ENCODE measurements at places on chromosomes 3 and 15.
A peak's percentile ranks its signal among the peaks of the same experiment; 100 is the strongest.

DNA sequence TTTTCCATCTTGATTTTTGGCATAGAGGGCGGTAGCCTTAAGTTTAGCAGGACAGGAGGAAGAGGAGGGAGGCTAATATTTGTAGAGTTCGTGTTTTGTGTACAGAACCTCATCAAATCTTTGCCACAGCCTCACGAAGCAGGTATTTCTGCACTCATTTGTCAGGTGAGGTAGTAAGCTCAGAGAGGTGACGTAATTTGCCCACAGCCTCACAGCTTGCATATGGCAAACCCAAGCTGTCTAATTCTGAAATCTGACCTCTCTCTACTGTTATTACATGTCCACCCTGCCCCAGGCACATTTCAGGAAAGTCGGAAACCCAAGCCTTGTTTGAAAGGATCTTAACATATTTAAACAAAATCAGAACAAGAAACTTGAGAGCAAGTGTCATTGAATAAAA lies 91.1 kb upstream of the TPM1 start:
- DNase-seq = no peak

- DNase-seq = no peak
These were observed 49.7 kb downstream of the CCK start for GRCh38 chr3:42216302-42216701.

GRCh38 chr15:95840004-95840403 lies 490.5 kb upstream of the NR2F2 start:
- DNase-seq = no peak

- no peak for DNase-seq
These were observed 148.6 kb upstream of the CDIN1 start for GRCh38 chr15:36430726-36431265.

GRCh38 chr3:173109143-173109542 lies 31.9 kb downstream of the SPATA16 start:
- no peak for DNase-seq

DNA sequence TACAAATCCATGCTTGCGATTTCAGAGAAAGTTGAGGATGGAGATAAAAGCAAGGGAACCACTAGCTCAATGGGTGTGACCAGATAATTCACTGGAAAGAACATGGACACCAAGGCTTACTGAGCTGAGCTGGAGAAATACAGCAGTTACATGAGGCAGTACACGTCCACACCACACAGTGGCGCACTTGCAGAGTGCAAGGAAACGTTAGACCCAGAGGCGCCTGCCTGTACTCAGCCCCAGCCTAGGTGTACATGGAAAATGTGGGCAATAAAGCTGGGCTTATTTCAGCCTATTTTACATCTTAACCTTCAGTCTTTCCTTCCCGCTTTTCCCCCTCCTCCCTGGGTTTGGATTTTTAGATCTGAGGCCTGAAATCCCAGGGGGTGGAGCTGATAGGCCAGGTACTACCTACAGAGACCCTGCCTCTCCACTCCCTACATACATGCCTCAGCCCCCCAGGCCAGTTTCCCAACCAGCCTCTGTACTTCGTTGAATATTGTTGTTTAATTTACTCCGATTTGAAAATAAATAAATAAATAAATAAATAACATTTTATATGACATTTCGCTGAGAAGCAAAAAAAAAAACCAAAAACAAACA lies 60.1 kb downstream of the PCOLCE2 start:
- DNase-seq = peak; percentile 8

DNA sequence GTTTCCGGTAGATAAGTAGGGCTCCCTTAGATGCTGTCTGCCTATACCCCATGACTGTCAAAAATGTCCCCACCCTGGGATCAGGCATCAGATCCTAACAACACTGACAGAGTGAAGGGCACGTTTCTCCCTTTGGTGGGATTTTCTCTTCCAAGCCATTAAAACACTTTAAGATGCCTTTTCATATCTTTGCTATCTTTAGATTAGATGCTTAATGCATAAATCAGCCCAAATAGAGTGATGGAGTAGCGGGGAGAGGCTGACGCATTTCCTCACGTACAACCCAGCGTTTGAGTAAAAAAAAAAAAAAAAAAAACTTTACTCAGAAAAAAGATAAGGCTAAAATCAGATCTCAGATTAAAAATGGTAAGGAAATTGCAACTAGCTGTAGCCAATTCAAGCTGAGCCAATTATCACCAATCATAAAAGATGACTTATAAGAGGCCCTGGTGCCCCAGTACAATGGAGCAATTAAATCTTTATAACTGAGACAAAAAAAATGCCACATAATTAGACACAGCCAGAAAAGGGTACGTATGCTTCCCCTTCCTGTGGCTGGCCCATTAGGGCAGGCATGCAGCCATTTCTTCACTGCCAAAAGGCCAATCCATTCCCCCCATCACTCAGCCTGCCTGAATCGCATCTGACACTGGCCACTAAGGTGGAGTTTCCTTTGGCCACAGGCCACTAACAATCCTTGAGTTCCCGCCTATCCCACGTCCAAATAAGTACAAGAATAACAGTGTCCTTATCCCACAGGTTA lies 45.0 kb downstream of the RFTN1 start:
- no peak for DNase-seq

- DNase-seq = no peak
These were observed 353.2 kb downstream of the AGBL1 start for GRCh38 chr15:86432861-86433260.

GRCh38 chr3:25945836-25946235 lies 155.9 kb downstream of the OXSM start:
- no peak for DNase-seq

DNA sequence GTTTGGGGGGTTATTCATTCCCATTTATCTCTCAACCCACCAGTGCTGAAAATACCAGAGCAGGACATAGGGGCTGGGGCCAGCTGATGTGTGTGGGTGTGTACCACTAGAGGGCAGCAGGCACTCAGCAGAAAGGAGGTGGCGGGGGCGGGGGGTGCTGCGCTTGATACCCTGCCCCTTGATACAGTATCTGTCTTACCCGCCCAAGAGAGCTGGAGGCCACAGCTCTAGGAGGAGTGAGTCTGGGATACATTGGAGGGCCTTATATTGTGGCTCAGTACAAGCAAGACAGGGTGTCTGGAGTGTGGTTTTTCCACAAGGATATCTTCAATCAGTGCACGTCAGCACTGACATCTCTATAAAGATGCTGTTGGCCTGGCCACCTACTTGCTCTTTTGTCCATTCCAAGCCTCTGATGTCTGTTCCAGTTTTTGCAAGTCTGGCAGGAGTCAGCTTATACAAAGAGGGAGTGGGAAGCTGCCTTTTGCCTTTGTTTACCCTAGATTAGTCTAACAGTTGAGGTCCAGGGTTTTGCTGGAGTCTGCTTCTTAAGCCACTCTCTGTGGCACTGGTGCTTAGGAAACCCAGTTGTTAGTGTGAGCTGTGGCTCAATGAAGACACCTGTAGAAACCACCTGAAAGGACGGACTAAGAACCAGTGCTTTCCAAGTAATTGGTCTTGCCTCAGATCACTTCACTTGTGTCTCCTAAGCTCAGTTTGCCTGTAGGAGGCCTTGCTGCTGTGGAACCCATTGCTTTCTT lies 1.5 kb upstream of the RBM15B start:
- no peak for DNase-seq

- peak; percentile 23 for DNase-seq
These were observed 708 bp upstream of the GCHFR start for GRCh38 chr15:40762919-40763800.

DNA sequence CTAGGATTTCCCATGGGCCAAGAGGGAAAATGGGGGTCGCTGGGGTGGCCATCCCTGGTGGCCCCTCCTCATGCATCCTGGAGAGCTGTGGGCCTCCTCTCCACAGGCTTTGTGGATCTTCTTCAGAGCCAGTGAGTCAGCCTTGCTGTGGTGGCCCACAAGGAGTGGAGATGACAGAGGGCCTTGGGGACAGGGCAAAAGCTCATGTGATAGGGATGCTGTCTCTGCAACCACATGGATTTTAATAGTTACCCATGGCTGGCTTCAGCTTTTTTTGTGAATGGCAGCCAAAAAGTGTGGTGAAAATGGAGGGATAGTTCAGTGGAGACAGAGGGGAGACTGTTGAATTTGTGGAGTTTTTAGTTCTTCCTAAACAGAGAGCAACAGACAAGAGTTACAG lies 1.2 kb downstream of the TF start:
- no peak for DNase-seq

DNA sequence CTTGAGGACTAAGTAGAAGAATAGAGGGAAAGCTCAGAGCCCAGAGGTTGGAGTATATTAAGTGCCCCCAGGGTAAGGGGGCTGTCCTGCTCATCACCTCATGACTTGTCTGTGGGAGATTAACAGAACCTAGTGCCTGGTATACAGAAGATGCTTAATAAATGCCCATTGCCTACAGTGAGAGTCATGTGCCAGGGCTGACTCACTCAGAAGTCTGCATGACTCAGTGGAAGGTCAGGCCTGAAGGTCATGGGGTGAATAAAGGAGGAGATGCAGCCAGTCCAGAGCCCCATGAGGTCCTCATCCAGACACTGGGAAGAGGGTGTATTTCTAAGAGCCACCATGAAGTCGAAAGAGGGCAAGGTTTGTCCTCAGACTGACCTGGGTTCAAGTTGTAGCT lies 62.5 kb upstream of the TLE3 start:
- no peak for DNase-seq

DNA sequence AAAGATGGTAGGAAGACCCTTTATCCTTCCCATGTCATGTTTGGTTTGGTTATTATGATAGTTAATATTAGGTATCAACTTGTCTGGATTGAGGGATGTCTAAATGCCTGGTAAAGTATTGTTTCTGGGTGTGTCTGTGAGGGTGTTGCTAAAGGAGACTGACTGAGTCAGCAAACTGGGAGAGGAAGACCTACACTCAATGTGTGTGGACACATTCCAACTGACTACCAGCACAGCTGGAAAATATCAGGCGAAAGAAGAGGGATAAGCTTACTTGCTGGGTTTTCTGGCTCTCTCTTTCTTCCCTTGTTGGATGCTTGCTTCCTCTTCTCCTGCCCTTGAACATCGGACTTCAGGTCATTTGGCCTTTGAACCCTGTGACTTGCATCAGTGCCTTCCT lies 1227.6 kb upstream of the EPHA6 start:
- no peak for DNase-seq

GRCh38 chr15:70762469-70763119 lies 764 bp downstream of the UACA start:
- DNase-seq = peak; percentile 2

GRCh38 chr3:168161696-168162095 lies 66.0 kb upstream of the GOLIM4 start:
- no peak for DNase-seq

DNA sequence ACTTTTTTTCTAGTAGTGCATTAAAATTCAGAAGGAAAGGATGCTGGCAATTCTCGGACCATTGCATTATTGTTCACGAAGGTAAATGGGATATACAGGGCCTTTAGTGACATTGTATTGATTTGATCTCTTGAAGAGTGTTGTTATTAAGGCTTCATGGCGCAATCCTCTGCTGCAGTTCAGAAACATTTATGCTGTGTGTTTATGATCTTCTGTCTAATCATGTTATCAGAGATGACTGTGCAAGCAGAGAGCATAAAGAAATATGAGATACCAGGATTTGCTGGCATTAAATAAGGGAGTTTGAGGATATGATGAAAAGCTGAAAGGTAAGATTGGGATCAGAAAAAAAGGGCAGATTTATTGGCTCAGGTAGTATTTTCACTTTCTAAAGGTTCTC lies 180.6 kb downstream of the EPHA6 start:
- no peak for DNase-seq

DNA sequence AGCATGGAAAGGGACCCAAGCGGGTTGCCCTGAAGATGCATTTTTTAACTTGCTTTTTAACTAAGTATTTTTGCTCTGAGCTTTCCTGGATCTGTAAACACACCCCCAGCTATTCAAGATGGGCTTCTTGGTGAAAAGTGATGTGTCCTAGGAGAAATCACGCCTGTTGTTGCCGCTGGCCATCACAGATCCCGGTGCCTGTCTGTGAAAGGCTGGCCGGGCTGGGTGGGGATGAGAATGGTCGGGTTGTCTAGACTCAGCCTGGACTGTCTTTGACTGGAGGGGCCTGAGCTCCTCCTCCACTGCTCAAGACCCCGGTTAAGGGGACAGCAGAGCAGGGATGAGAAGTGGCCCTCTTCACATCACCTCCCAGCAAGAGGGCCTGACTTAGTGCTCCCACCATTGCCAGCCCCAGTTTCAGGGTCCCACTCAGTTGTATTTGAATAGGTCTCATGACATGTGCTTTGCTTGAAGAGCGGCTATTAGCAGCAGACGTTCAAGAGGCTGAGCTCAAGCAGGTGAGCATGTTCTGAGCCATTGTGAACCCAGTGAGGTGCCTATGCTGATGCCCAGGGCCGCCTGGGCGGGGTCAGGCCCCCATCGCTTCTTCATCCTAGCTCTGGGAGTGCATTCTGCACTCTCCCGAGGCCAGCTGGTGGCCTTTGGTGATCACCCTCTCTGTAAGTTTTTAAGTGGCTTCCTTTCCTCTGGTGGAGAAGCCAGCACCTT lies 79.9 kb downstream of the IGF1R start:
- DNase-seq = no peak

GRCh38 chr3:56593455-56594158 lies 36.6 kb downstream of the CCDC66 start:
- no peak for DNase-seq

DNA sequence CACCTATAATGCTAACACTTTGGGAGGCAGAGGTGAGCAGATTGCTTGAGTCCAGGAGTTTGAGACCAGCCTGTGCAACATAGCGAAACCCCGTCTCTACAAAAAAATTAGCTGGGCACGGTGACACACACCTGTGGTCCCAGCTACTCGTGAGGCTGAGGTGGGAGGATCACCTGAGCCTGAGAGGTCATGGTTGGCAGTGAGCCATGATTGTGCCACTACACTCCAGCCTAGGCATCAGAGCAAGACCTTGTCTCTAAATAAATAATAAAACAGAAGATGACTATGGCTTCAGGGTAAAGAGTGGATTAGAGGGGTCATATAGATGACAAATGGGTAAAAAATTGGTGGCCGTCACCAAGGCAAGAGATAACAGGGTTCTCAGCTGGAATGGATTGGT lies 3.1 kb downstream of the SLC25A38 start:
- no peak for DNase-seq

- DNase-seq = no peak
These were observed 57.4 kb downstream of the TIGIT start for GRCh38 chr3:114351123-114351821.

DNA sequence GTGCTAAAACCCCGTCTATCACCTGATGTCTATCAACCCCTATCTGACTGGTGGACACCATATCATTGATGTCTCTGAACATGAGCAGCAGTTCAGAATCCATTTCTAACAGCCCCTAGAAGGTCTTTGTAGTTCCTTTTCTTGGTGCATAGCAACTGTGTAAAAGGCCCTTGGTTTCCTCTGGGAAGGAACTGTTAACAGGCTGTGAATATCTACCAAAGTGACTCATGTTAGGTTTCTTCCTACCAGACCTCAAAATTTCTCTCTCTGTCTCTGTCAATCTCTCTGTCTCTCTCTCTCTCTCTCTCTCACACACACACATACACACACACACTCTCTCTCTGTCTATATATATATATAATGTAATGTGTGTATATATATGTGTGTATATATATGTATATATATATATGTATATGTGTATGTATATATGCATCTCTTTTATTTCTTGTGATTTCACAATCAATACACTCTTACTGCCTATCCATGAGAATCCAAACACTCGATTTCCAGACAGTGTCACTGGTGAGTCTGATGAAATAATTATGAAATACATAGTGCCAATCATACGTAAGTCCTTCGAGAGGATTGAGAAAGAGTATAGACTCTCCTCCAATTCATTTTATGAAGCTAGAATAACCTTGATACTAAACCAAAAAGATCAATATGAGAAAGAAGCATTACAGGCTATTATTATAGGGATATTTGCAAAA lies 335.9 kb upstream of the SLCO3A1 start:
- DNase-seq = no peak

GRCh38 chr3:46082849-46083248 lies 55.6 kb upstream of the XCR1 start:
- DNase-seq = no peak

- no peak for DNase-seq
These were observed 38.7 kb downstream of the C3orf38 start for GRCh38 chr3:88188436-88188835.

Measured in stimulated activated CD4-positive, alpha-beta T cell treated with anti-CD3 and anti-CD28 coated beads, TNF-alpha, amount 100 ng/mL, for 4 hours (primary cell).